ENCODE measurements at places on chromosomes 4 and X.

- DNase-seq: no peak
Measured at GRCh38 chr4:155566354-155566753, 100.3 kb upstream of the GUCY1A1 start.

DNA sequence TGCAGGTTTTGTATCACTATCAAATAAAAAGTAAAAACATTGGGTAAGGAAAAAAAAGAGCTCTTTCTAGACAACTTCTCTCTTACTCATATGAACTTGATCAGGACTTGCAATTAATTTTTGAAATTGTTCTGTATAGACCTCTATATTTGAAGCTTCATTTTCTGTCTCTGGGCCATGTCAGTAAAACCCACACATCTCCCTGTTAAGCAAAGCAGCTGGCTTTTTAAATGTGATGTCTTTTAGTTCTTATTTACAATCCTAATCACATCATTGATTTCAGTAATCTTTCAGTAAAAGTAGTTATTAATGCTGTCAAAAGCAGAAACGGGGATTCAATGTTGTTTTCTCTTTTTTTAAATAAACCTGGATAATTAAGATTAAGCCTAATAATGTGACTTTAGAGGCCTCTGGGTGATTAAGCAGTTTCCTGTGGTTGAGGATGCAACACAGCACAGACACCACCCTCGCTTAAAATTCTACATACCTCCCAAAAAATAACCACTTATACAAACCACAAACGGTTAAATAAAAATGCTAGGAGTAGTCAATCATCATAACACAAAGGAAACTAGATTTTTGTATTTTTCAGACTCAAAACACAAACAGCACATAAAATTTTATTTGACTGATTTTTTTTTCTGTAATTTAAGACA lies 5.2 kb upstream of the PCDH10 start:
- no peak for DNase-seq

DNA sequence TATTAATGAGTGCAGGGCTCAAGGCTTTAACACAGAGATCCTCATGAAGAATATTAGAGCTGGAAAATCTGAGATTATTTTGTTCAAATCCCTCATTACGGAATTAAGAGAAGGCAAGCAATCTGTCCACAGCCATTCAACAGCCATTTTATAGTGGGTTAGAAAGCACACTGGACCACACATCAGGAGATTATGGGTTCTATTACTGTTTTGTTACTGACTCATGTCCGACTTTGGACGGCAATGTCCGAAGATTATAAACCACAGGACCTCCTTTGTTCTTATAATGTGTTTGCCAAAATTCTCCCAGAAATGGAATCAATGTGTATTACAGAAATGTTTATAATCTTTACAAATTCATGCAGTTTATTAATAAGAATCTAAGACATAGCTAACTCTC lies 8.1 kb downstream of the LAMTOR3 start:
- DNase-seq: no peak

GRCh38 chr4:113347245-113347644 lies 297.8 kb downstream of the ANK2 start:
- no peak for DNase-seq

DNA sequence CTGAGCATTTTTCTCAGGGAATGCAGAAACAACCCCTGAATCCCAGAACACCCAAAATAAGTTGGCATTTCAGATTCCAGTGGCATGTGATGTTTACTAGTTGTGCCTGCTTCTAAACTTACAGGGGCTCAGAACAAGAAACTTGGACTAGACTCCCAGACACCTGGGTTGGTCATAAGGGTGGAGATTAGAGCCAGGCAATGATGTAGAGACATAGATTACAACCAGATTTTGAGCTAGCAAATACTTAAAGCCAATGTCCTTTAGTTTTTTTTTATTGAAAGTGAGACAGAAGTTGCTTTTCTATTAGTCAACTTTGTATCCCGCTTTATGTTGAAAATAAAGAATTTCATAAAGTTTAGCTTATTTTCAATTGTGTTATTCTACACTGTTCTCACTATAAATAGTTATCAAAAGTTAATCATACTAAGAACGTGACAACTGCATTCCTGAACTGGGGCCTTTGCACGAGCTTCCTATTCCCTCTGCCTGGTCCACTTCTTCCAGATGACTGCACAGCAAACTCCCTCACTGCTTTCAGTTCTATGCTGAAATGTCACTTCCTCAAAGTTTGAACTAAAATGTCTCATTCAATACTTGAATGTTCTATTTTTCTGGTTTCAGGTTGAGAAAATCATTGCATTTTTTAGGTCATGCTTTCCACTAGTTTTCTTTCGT lies 224.7 kb upstream of the PPP1R2C start:
- no peak for DNase-seq

- DNase-seq: peak; percentile 57
Measured at GRCh38 chr4:184163813-184164212, 53.9 kb downstream of the ENPP6 start.

- no peak for DNase-seq
Measured at GRCh38 chr4:143502231-143502630, 11.3 kb upstream of the SMARCA5 start.

DNA sequence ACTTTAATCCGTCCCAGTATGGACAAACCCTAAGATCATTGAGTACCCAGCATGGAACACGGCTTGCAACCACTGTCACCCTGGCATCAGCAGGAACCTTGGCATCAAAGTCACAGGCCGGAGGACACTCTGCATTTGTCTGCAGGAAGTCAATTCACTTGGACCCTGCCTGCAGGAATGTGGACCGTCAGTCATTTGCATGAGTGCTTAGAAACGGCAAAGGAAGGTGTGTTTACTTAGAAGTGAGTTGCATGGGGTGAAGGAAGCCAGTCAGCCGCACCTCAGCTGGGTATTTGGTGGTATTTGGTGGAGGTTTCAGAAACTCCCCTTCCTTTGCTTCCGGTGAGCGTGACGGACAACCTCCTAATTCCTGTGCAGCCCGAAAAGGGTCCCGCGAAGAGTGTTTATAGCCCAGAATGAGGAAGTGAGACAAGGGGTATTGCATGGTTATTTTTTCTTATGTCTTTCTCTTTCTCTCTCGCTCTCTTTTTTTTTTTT lies 15.5 kb downstream of the P2RY8 start:
- DNase-seq: no peak

- peak; percentile 87 for DNase-seq
Measured at GRCh38 chrX:70454441-70455365, 10.1 kb downstream of the DLG3 start.

DNA sequence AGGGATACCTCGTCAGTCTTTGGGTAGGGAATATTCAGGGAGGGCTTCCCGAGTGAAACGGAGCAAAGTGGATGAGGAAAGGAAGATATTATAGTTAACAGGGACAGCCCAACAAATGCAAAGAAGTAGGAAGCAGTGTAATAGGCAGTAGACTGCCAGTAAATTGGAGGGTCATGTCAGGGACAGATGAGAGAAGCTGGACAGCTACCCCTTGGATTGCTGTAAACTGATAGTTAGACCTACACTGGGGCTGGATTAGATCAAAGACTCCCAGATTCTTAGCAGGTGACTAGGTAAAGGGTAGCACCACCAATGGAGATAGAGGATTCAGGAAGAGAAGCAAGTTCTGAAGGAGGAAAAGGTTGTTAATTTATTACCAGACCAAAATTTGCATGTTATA lies 48.0 kb downstream of the NPNT start:
- no peak for DNase-seq

DNA sequence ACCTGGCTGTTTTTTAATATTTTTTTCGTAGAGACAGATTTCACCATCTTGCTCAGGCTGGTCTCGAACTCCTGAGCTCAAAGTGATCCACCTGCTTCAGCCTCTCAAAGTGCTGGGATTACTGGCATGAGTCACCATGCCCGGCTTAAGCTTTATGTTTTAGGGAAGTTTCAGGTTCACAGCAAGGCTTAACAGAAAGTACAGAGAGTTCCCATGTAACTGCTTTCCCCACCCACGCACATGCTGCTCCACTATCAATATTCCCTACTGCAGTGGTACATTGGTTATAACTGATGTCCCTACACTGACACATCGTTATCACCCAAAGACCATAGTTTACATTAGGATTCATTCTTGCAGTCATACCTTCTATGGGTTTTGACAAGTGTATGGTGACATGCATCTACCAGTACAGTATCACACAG lies 62.7 kb downstream of the PRPS1 start:
- no peak for DNase-seq

GRCh38 chrX:72143609-72143907 lies 11.8 kb upstream of the RTL5 start:
- DNase-seq: no peak

GRCh38 chrX:138858438-138858837 lies 146.9 kb upstream of the FGF13 start:
- DNase-seq: no peak

DNA sequence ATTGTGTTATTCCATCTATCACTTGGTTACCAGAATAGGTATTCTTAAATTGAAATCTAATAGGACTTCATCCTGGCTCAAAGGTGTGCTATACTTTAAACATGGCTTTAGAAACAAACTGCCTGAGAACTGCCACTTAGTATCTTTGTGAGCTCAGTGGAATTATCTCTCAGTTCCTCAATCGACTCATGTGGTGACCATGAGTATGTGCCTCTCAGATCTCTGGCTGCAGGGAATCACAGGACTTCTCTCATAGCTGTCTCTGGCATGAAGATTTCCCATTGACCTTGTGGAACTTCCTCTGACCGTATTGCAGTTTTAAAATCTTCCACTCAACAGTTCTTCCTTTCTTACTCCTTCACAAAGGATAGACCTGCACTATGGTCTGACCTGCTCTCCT lies 681.9 kb upstream of the BOD1L1 start:
- DNase-seq: no peak

DNA sequence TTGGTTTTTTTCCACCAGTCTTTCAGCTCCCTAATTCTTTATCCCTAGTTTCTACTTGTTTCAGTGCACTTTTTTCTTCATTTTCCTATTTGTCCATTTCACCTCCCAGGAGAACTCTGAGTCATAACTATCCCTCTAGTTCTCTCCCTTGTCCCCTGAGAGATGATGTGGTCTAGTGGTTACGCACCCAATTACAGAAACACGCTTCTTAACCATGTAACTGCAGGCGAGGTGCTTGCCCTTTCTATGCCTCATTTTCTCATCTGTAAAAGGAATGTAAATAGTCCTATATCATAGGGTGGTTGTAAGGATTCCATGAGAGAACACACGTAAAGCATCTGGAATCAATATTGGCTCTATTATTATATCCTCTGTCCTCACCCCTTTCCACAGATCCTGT lies 8.8 kb upstream of the GRPR start:
- DNase-seq: no peak

GRCh38 chr4:88584471-88584900 lies 7.8 kb upstream of the HERC3 start:
- no peak for DNase-seq

- DNase-seq: no peak
Measured at GRCh38 chrX:123993326-123993725, 31.8 kb downstream of the STAG2 start.

DNA sequence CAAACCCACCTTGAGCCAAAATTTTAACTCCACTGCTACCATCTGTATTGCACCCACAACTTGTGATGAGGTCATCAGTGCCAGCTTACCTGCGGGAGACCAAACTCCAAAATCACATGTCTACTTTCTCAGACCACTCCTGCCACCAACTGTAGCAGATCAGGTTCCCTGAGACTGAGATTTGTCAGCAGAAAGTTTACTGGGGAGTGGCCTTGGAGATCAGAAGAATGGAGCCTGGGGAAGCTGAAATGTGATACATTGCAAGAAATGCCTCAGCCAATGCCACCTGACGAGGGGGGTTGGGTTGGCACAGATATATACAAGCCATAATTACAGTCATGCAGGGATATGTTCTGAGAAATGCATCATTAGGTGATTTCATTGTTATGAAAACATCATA lies 19.1 kb downstream of the HAUS3 start:
- no peak for DNase-seq

- no peak for DNase-seq
Measured at GRCh38 chr4:10121568-10122208, 5.1 kb upstream of the WDR1 start.

DNA sequence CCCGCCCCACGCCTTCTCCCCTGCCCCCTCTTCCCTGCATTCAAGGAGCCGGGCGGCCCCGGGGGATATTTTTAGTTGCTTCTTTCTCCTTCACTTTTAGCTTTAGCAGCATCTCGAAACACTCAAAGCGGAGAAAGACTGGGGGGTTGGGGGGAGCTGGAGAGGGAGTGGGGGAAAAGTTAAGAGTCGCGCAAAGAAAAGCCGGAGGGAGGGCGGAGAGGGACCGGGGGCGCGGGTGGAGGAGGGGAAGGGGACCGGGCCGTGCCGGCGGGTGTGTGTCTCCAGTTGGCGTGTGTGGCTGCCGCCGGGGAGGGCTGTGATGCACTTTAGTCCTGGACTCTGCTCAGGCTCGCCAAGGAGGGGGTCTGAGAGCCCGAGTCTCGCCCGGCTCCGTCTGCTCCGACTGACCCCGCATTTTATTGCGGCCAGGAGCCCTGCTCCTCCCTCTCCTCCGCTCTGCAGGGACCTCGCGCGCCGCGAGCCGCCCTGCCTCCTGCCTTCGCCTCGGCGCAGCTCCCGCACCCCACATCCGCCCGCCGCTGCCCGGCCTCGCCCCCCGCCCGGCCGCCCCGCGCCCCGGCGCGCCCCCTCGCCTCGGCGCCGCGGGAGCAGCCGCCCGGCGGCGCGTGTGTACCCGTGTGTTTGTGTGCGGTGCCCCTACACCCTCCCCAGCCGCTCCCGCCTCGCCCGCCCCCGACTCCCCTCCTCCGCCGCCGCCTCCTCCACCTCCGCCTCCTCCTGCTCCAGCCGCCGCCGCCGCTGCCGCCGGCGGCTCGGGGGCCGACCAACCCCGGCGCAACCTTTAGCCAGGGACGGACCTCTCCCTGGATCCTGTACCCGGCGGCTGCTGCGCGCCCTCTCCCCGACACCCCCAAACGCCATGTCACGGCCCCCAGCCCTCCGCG lies 1.4 kb downstream of the ZNF827 start:
- peak; percentile 77 for DNase-seq

GRCh38 chrX:76538860-76539259 lies 111.3 kb downstream of the MAGEE1 start:
- DNase-seq: no peak

- DNase-seq: no peak
Measured at GRCh38 chr4:176292920-176293319, 23.9 kb upstream of the ASB5 start.

- DNase-seq: no peak
Measured at GRCh38 chr4:53186714-53187358, 179.0 kb downstream of the SCFD2 start.

DNA sequence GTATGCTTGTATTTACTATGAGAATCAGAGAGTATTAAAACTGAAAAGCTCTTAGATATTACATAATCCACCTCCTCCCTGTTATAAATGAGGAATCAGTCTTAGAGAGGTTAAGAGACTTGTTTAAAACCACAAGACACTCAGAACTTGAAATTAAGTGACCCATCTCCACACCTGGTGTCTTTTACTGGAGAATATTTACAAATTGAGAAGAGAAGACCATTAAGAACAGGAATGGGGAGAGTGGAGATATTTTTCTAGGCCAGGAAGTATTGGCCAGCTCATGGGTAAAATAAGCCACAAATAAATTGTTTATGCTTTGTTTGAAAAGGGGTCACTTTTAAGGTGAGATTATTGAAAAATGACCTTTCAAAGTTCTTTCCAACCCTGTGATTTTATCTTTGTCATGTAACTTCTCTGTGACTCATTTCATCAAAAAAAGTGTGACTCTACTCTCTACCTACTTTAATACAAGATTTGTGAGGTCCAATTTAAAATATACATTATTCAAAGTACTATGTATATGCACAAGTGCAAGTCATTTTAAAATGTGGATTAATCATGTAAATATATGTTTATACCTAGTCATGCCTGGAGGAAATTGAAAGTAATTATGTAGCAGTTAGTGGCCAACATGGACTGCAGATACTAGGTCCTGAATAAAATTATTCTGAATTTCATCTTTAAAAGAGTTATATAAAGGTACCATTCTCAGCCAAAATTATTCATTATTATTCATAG lies 15.9 kb upstream of the COX7B2 start:
- DNase-seq: no peak
